ENCODE measurements at places on chromosomes 11 and 22.

- DNase-seq = peak; percentile 17
Measured at GRCh38 chr11:95459291-95460042, 228.5 kb upstream of the SESN3 start.

- no peak for DNase-seq
Measured at GRCh38 chr11:79212741-79213190, 228.1 kb downstream of the TENM4 start.

GRCh38 chr11:36081274-36081945 lies 137.5 kb downstream of the LDLRAD3 start:
- no peak for DNase-seq

DNA sequence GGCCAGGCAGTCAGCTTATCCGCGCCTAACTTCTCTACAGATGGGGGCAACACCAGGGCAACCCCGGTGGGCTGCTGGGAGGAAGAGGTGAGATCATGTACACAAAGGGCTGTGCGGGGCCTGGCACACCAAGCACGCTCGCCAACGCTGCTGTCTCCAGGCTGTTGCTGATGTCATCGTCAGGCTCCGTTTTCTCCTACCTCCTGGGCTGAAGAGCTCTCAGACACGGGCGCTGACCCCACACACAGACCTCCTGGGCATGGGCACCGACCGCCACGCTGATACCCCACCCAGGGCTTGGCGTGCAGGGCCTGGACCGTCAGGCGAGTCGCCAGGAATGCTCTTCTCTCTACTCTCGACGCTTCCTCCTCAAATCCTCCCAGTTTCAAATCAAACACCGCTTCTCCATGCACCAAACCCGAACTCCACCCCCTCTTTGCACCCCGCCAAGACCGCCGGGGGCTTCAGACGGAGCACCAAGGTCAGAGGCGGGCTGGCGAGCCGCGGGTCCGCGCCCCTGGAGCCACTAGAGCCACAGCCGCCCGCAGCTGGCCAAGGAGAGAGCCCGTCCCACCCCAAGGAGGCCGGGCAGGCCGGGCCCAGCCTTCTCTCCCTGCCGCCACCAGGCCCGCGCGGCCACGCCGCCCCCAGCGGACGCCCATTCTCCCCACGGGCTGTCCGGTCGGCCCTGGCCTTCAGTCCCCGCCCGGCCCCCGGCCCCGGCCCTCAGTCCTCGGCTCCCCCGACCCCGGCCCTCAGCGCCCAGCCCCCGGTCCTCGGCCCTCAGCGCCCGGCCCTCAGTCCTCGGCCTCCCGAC lies 772 bp downstream of the SBF1 start:
- DNase-seq = no peak

DNA sequence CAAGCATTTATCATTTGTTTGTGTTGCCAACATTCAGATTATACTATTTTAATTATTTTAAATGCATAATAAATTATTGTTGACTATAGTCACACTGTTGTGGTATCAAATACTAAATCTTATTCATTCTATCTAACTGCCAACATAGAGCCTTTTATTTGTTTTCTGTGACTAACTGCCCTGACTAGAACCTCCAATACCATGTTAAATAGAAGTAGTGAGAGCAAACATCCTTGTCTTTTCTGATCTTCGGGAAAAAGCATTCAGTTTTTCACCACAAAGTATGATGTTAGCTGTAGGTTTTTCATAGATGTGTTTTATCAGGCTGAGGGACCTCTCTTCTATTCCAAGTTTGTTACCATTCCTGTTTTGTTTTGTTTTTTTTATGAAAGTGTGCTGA lies 15.2 kb downstream of the TRIM34 start:
- no peak for DNase-seq

DNA sequence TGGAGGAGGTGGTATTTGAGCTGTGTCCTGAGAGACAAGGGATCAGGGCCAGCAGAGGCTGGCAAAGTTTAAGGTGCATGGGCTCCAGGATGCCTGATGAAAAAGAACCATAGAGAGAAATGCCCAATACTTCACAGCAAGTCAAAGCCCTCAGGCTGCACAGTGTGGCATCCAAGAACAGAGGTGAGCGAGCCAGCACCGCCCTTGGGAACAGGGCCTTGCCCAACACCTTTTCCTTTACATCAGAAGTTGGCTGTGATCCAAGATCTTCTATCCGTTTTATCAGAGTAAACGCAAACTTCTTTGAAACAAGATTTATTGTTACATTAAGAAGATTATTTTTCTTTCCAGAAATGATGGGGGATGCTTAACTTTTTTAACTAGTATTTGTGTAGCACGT lies 1.4 kb downstream of the B3GNT6 start:
- no peak for DNase-seq

- no peak for DNase-seq
Measured at GRCh38 chr11:2670541-2671100, 29.2 kb downstream of the KCNQ1OT1 start.

Data from DMS79 treated with DMSO at 0.1 percent for 48 hours (cell line).